ENCODE measurements at places on chromosomes 12 and 14. TPM values are rescaled to one million over a fixed set of nuclear protein-coding genes. Genes with fewer than 3 reads are reported as not detected.

ART4 gene
- not detected for total RNA-seq

MMP14 gene
- total RNA-seq: 1.7 TPM

UBR7 gene
- 39.4 TPM for total RNA-seq

BEST3 gene
- total RNA-seq: not detected

BCL2L14 gene
- total RNA-seq: 0.20 TPM

HOXC4 gene
- total RNA-seq: 1.3 TPM

DNA sequence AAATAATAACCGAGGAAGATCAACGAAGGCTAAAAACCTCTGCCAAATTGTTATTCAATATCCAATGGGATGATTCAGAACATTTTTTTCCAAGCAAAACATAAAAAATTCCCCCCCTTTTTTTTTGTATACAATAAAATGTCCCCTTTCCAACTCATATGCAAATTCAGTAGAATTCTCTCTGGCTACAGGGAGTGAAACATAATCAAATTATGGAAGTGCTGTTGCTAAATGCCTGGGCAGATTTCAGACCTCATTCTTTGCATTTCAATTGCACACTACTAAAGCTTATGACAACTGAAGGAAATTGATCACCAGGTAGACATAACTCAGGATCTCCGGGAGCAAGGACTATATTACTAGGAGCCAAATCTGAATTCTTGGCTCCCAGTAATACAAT is 51.0 kb downstream of the LMNTD1 start:
- H3K36me3 ChIP-seq: no peaks in the 10 kb centered on the region
- no peak overlapping the region for H3K27ac ChIP-seq
- no peaks in the 10 kb centered on the region for H3K27me3 ChIP-seq

GRCh38 chr12:110176745-110177144 is 52.6 kb downstream of the IFT81 start:
- H3K27me3 ChIP-seq: no peaks in the 10 kb centered on the region
- no peak overlapping the region for H3K27ac ChIP-seq
- no peaks in the 10 kb centered on the region for H3K36me3 ChIP-seq
- no peak overlapping the region for H3K4me3 ChIP-seq
- no peak for DNase-seq

DNA sequence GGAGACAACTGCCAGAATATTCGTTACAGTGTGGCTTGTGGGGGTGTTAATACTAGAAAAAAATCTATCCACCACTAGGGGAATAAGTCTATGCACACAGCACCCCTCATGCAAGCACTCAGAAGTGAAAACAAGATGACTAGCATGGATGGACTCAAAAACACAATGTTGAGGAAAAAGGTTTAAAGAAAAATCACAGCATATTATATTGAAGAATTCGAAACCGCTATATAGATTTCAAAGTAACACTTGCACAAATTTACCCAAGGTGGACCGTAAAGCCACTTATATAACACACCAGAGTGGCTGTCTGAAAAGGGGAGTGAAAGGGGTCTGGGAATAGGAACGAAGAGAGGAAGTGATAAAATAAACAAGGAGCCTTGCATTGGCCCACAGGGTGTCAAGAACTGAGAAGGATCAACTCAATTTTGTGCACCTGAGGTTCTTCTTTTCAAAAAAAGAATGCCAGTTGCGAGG is 544 bp downstream of the ABCD4 start:
- no peaks in the 10 kb centered on the region for H3K27me3 ChIP-seq
- DNase-seq: no peak
- H3K36me3 ChIP-seq: no peaks in the 10 kb centered on the region

All from CD8-positive, alpha-beta memory T cell (primary cell).